Effector CD4-positive, alpha-beta T cell (primary cell): ENCODE measurements at places on chromosomes 3 and 15.

DNA sequence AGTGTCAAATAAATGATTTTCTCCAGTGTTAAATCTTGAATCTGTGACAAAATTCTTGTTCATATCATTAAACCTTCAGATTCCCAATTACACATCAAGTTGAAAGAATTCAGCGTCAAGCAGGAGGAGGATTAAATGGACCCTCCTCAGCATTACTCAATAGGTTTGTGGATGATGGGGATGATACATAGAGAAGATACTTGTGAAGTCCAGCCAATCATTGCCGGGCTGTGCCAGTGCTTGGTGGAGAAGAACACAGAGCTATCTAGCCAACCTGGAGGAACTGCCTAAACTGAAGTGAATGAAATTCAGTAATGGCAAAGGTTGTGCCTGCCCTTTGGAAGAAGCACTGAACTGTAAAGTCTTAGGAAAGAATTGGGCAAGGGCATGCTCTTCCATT, 47.0 kb upstream of the PRICKLE2 start:
- no peak for DNase-seq

GRCh38 chr3:174767406-174767805, 91.7 kb upstream of the NAALADL2 start:
- DNase-seq, result no peak

DNA sequence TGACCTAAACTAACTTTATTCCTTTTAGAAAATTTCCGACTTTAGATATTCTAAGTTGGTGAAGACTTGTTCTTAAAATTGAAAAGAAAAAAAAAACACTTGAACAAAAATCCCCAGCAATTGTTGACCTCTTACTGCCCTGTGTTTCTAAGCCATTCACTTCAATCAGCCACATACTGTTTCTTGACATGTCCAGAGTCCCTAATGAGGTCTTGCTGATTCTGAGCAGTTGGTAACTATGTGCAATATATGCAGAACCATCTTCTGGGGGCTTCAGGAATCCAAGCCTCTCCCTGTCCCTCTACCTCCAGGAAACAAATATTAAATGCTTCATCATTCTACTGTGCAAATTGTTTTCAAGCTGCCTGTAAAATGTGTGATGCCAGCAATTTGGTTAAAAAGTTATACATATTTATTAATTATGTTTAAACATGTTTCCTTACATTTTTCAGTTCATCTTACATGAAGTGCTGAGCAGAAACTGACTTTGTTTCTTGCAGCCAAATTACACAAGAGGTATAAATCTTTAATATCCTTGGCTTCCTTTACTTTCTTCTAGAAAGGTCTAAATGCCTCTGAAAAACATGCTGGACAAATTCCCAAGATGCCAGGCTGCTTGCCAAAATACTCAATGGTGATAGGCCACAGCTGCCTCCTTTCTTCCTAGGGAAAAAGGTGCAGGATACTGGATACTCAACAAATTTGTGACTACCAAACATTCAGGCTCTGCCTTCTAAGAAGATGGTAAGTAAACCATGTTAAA, 19.8 kb upstream of the GYG1 start:
- no peak for DNase-seq

- no peak for DNase-seq
Observed at GRCh38 chr15:90030376-90030775, 29.3 kb downstream of the ZNF710 start.

DNA sequence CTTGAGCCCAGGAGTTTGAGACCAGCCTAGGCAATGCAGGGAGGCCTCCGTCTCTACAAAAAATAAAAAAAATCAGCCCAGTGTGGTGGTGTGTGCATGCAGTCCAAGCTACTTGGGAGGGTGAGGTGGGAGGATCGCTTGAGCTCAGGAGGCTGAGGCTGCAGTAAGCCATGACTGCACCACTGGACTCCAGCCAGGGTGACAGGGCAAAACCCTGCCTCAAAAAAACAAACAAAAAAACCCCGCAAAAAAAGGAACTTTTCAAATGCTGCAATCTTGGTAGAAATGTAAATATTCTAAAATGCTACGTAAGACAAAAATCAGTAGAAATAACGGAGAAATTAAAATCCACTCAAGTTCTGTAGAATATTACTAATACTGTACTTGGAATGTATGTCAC, 108.1 kb upstream of the MELTF start:
- no peak for DNase-seq

DNA sequence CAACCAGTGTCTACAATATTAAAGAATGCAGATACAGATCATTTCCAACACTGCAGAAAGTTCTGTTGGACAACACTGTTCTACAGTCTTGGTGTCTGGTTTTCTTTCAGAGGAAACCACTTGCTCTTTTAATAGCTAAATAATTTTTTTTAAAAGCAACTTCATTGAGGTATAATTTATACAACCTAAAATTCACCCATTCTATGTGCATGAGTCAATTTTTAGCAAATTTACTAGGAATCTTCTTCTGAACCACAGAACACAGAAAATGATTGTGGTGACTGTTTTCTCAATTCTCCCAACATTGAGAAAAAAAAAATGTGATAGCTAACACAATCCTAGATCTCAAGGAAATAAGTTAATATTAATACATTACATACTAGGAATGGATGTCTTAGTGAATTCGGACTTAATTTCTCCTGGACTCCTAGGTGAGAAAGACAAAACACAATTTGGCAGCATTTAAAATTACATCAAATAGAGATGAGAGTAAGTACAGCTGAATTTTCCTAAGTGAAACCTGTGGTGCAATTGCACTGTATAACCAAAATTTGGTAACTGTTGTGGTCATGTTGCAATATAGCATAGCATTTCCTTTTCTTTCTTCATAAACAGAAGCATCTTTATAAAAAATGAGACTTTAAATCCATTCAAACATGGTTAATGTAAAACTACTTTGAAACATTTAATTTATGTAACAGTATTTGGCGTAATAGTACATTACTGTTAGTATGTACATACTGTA, 15.3 kb upstream of the PLCL2 start:
- no peak for DNase-seq

- DNase-seq, result no peak
Observed at GRCh38 chr3:16897254-16897926, 12.6 kb downstream of the PLCL2 start.

DNA sequence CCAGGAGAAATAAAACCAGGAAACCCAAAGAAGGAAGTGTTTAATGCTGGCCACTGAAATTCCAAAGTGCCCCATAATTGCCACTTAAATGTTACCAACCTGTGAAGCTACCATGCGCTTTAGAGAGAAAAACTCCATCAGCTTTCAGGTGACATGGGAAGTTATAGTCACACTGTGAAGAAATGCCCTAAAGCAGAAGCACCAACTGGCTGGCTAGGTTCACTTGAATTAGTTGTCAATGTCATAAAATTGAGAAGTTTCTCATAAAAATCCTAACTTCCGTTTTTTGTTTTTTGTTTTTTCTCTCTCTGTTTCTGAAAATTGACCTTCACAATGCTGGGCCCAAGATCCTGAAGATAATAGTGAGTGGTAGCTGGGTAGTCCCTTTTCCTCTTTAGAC, 167.9 kb upstream of the CTNNB1 start:
- DNase-seq, result no peak

DNA sequence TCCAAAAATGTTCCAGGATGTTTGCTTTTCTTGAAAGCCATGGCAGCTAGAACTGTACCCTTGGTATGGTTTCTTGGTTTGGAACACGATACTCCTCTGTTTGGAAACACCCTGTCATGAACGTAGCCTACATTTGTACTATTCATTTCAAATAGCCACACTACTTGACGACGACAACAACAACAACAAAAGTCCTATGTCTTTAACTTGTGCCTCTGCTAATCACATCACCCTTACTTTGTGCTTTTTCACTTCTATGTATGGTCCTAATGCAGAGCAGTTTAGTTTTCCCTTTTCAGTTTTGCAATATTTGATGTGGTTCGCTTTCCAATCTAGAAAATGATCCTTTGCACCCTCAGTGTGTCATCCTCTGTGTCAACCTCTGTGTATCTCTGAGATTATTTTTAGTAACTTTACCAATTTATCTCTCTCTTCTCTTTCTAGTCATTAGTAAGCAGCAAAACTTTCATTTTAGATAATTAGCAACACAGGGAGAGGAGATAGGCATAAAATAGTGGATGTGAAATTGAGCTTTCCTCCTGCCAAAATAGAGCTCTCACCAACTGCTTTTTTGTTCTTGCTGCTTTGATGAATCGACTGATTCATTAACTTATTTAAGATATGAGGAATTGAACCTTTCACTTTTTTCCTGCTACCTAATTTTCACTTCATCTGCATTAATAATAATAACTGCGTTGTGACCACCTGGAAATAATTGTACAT, 44.1 kb upstream of the TP63 start:
- no peak for DNase-seq

DNA sequence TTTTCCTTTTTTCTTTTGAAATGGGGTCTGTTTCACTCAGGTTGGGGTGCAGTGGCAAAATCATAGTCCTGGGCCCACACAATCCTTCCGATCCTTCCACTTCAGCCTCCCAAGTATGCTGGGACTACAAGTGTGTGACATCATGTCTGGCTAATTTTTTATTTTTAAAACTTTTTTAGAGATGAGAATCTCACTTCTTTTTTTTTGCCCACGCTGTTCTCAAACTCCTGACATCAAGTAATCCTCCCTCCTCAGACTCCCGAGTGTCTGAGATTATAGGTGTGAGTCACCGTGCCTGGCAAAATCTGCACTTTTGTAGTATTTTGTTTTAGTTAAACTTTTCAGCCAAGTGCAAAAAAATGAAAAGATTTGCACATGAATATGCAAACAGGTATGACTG, 171.0 kb downstream of the FNDC3B start:
- DNase-seq, result no peak

GRCh38 chr3:39849992-39850715, 40.7 kb downstream of the MYRIP start:
- no peak for DNase-seq

GRCh38 chr15:79294075-79294474, 11.6 kb downstream of the ANKRD34C start:
- no peak for DNase-seq
